ENCODE measurements at places on chromosomes 1 and 21.

DNA sequence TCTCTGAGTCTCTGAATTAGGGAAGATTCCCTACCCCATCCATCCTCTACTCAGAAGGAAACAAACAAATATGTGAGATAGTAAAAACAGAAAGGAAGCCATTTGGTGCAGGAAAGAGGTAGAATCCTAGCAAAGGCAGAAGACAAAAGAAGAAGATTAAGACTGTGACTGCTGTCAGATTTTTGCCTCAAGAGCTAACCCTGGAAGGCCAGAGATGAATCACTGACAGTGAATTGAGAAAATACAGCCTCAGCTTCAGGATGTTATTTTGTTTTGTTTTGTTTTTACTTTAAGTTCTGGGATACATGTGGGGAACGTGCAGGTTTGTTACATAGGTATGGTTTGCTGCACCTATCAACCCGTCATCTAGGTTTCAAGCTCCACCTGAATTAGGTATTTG is 31.7 kb downstream of the DSTYK start:
- DNase-seq = no peak

DNA sequence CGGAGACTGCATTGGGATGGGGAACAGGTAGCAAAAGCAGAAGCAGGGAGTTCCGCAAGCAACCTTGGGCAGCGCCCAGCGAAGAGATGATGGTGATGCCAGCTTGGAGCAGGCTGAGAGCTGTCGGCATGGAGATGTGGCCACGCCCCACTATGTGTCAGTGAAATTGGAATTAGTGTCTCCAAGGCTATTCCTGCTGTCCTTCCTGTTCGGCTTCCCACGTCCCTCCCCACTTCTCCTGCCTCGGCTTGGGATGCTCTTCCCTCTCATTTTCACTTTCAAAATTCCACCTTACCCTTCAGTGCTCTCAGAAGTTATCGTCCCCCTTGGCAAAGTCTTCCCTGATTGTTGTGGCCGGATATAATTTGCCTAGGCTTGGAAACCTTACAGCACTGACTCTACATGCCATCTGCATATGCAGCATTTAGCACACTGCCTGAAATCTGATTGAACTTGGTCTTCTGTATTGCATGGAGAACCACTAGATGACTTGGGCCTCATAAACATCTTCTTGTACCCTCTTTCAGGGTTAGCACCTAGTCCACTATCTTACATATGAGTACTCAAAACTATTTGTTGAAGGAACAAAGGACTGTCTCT is 270.7 kb upstream of the RUNX1 start:
- DNase-seq = no peak

GRCh38 chr1:178055093-178055492 is 38.8 kb upstream of the RASAL2 start:
- no peak for DNase-seq

- no peak for DNase-seq
Observed at GRCh38 chr1:4595341-4596225, 58.8 kb upstream of the AJAP1 start.

DNA sequence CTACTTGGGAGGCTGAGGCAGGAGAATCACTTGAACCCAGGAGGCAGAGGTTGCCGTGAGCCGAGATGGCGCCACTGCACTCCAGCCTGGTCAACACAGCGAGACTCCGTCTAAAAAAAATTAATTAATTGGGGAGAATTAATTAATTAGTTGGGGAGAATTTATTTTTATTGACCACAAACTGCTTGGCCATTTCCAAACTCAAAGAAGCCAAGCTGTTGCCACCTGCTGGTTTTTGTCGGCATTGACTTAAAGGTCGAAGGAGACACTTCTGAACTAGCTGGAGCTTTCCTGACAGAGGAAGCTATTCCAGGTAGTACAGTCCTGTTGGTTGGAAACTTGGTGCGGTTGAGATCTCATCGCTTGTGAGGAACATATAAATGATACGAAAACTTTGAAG is 13.1 kb downstream of the MAP1LC3C start:
- DNase-seq = no peak

GRCh38 chr1:75797273-75797588 is 549 bp downstream of the MSH4 start:
- DNase-seq = no peak

- DNase-seq = no peak
Observed at GRCh38 chr1:32186077-32186476, 6.6 kb downstream of the TXLNA start.

DNA sequence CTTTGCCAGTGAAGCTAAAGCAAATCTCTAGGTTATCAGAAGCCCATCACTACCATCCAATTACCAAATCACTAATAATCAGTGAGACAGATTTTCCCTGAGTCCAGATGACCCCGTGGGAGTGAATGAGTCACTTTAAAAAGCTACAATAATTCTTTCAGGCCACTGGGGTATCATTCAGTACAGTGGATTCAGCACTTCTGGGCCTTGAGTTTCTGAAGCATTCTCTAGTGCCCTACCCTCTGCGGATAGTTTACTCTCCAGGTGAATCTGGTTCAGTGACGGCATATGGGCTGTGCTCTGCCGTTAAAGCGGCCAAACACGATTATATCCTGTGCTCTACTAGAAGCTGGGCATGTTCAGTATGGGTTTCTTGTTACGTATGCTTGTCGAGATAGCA is 26.1 kb downstream of the NR5A2 start:
- no peak for DNase-seq

- no peak for DNase-seq
Observed at GRCh38 chr1:187816646-187817045, 987.9 kb downstream of the PLA2G4A start.

GRCh38 chr1:36359383-36359782 is 26.3 kb downstream of the STK40 start:
- no peak for DNase-seq

- no peak for DNase-seq
Observed at GRCh38 chr1:204986181-204986580, 56.8 kb upstream of the CNTN2 start.

DNA sequence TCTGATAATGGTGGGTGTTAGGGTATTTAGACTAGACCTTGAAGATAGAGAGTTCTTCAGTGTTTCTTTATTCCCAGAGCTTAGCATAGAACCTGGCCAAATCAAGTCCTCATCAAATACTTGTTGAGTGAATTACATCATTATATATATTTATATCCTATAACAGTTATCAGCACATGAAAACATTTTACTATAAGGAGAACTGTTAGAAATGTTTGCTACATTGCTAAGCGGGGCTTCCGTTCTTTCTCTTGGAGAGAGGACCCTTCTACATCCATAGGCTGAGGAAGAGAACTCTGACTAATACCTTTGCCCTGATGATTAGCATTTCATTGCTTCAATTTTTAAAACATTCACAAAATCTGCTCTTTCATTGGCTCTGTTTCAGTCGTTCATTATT is 66.5 kb upstream of the NBL1 start:
- no peak for DNase-seq

DNA sequence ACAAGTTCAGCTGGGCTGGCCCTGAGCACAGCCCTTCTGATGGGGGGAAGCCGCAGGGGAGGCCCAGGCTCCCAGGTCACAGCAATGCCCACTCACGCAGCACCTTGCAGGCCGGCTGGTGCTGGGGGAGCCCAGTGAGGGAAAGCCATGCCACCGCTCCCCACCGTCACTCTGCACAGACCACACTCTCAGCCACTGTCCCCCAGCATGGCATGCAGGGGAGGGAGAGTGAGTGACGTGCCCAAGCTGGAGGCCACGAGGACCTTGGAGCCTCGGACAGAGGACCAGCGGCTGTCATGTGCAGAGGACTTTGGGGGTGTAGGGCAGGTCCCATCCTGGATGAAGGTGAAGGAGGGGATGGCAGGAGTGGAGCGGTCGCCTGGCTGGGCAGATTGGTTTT is 25.1 kb downstream of the SLC45A1 start:
- no peak for DNase-seq

- no peak for DNase-seq
Observed at GRCh38 chr1:221565711-221566110, 176.2 kb downstream of the DUSP10 start.

DNA sequence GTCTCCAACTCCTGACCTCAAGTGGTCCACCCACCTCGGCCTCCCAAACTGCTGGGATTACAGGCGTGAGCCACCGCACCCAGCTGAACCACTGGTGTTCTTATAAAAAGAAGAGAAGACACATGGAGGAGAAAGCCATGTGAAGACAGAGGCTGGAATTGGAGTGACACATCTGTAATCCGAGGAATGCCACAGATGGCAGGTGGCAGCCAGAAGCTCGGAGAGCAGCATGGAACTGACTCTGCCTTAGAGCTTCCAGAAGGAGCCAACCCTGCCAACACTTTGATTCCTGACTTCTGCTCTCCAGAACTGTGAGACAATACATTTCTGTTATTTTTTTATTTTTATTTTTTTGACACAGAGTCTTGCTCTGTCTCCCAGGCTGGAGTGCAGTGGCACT is 59.0 kb upstream of the ATP2B4 start:
- no peak for DNase-seq

DNA sequence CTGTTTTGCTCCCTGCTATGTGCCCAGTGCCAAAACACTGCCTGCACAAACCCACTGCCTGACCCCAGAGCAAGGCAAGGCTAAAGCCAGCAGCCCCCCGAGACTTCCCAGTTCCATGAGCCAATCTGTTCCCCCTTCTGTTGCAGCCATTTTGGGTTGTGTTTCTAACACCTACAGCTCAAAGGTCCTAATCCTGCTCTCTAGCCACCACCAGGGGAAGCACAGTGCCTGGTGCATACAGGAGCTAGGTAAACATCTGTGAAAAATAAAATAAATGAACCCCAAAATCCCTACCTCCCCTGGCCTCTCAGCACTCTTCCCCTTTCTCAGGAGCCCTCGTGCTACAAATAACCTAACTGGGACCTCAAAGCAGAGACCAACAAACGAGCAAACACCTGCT is 190.2 kb downstream of the MATN1 start:
- DNase-seq = no peak

DNA sequence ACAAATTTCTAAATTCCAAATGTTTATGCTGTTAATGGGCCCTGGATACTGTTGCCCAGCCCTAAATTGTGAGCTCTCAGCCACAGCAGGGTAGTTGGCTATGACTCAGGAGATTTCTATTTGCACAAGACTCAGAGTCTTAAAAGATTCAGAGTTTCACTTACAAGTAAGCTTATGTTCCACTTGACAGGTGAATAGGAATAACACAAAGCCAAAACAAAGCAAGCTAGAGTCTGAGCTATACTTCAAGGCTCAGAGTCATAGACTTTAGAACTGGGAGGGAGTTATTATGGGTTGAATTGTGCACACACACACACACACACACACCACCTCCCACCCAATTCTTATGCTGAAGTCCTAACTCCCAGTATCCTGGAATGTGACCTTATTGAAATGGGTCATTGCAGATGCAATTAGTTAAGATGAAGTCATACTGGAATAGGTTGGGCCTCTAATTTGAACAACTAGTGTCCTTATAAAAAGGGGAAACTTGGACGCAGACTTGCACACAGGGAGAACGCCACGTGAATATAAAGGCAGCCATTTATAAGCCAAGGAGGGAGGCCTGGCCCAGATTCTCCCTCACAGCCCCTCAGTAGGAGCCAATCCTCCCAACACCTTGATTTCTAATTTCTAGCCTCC is 30.2 kb downstream of the PRDX6 start:
- peak; percentile 16 for DNase-seq

- no peak for DNase-seq
Observed at GRCh38 chr1:211285196-211285595, 26.0 kb downstream of the RCOR3 start.

DNA sequence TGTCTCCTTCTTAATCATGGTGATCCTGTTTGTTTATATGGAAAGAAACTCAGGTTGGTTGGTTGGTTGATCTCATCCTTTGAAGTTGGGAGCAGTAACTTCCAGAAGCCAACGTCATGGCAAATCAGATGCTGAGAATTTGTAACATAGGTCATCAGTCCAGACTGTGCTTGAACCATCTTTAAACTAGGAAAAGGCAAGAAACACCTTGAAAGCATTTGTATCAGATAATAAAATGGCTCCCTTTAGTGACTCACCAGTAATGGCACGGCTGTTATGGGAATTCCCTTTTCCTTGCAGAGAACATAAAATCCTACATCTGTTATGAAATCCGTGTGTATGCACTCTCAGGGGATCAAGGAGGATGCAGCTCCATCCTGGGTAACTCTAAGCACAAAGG is 58.1 kb downstream of the SERBP1 start:
- peak; percentile 36 for DNase-seq

GRCh38 chr1:201622353-201622752 is 83.4 kb downstream of the NAV1 start:
- DNase-seq = no peak

- no peak for DNase-seq
Observed at GRCh38 chr21:27572696-27573095, 605.8 kb upstream of the ADAMTS5 start.

GRCh38 chr1:192803501-192803900 is 5.3 kb upstream of the RGS2 start:
- DNase-seq = no peak

GRCh38 chr1:162080472-162081015 is 11.1 kb downstream of the NOS1AP start:
- no peak for DNase-seq

- DNase-seq = no peak
Observed at GRCh38 chr1:112359961-112360767, 35.9 kb upstream of the CTTNBP2NL start.

DNA sequence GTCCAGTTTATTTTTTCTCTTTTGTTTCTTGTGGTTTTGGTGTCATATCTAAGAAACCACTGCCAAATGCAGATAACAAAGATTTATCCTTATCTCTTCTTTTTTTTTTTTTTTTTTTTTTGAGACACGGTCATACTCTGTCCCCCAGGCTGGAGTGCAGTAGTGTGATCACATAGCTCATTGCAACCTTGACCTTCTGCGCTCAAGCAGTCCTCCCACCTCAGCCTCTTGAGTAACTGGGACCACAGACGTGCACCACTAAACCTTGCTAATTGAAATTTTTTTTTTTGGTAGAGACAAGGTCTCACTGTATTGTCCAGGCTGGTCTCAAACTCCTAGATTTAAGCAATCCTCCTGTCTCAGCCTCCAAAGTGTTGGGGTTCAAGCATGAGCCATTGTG is 8.9 kb downstream of the SLC66A1 start:
- DNase-seq = no peak

- DNase-seq = no peak
Observed at GRCh38 chr1:77355010-77355409, 73.2 kb downstream of the AK5 start.

GRCh38 chr1:223401873-223402789 is 8.9 kb downstream of the CCDC185 start:
- no peak for DNase-seq

- no peak for DNase-seq
Observed at GRCh38 chr21:21661741-21662140, 663.5 kb downstream of the NCAM2 start.

DNA sequence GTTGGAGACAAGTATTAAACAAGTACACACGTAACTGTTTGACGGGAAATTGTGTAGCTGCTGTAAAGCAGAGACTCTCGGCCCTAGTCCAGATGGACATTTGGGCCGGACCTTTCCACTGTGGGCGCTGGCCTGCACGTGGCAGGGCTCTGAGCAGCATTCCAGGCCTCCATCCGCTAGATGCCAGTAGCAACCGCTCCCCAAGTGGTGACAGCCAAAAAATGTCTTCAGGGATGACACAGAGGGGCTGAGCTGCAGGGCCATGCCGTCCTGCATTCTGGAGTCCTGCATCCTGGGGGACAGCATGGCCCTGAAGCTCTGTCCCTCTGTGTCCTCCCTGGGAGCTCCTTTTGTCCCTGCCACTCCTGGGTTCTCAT is 24.8 kb downstream of the A3GALT2 start:
- no peak for DNase-seq
